HCT116 (cell line): ENCODE measurements at places on chromosomes 11 and 22.

DNA sequence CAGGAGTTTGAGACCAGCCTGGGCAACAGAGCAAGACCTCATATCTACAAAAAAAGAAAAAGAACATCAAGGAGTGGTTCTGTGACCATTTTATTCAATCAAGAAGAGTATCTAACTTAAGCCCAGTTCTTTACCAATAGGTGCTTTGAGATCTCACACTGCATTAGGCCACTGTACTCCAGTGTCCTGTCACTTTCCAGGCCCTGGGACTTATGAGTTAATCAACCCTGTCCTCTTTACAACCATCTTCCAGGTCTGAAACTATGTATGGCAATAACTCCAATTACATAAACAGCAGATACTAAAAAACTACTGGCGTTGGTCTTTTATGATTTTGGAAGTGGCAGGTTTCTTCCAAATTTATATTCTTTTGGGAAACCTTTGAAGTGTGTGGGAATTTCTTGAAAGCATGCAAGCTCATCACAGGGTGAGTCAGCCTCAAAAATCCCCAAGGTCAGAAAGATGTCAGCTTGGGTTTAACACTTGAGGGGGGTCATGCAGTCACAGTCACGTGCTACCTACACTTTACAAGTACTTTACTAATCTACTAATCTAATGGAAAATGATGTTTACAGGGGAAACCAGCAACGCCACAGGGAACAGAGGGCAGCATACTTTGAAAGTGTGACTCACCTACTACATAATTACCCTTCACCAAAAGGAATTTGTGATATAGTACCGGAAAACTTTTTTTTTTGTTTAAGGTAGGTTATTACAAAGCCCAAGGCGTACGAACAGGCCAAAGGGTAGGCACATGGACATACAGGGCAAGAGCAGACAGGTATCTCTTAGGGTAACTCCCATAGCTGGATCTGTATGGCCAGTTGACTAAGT is 15.6 kb downstream of the PISD start:
- peaks cover 6% of the 10 kb centered on the region; the same call in 1 of the 2 replicates for H3K36me3 ChIP-seq
- DNase-seq, result peak; percentile 91
- H3K27me3 ChIP-seq, result no peaks in the 10 kb centered on the region
- peaks cover 38% of the 10 kb centered on the region for H3K4me1 ChIP-seq
- peak overlapping the region; percentile 12; the same call in 1 of the 2 replicates for H3K4me3 ChIP-seq

DNA sequence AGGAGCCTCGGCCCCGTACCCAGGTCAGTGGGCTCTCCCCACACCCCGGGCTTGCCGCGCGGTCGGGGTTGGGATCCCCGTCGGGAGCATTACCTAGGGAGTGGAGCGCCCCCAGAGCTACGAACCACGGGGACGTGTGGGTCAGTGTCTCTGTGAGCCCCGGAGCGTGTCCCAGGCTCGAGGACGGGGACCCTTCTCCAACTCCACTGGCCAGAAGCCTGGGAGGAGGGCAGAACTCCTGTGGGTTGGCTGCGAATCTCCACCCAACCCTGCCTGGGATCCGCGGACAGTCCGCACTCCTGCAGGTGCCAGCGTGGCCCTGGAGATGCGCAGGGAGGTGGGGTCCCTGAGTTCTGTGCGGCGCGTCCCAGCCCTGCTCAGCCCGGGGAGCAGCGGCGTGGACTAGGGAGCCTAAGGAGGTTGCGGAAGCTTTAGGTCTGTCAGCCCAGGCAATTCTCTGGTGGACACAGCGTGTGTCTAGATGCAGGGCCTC is 346 bp downstream of the PPFIBP2 start:
- peak overlapping the region; percentile 63; the same call in 1 of the 2 replicates for H3K27ac ChIP-seq
- no peaks in the 10 kb centered on the region for H3K36me3 ChIP-seq

GRCh38 chr11:27373392-27373791 is 10.4 kb upstream of the CCDC34 start:
- no peak overlapping the region for H3K27ac ChIP-seq
- no peaks in the 10 kb centered on the region for H3K36me3 ChIP-seq
- no peak for DNase-seq
- no peak overlapping the region for H3K4me3 ChIP-seq

GRCh38 chr11:78202733-78203167 is 14.0 kb downstream of the USP35 start:
- no peaks in the 10 kb centered on the region for H3K4me1 ChIP-seq
- DNase-seq, result no peak
- H3K4me3 ChIP-seq, result no peak overlapping the region
- H3K27me3 ChIP-seq, result no peaks in the 10 kb centered on the region
- no peaks in the 10 kb centered on the region for H3K36me3 ChIP-seq
- no peak overlapping the region for H3K27ac ChIP-seq

- DNase-seq, result no peak
- no peaks in the 10 kb centered on the region for H3K4me1 ChIP-seq
- H3K27me3 ChIP-seq, result peaks cover 26% of the 10 kb centered on the region
- H3K4me3 ChIP-seq, result no peak overlapping the region
Measured at GRCh38 chr11:15783619-15784018, 572.7 kb downstream of the SOX6 start.

GRCh38 chr22:32951807-32952153 is 106.4 kb downstream of the SYN3 start:
- H3K36me3 ChIP-seq, result no peaks in the 10 kb centered on the region
- no peak overlapping the region for H3K4me3 ChIP-seq
- H3K4me1 ChIP-seq, result no peaks in the 10 kb centered on the region
- H3K27ac ChIP-seq, result no peak overlapping the region

GRCh38 chr11:106304274-106304673 is 226.8 kb downstream of the AASDHPPT start:
- no peak overlapping the region for H3K27ac ChIP-seq
- no peaks in the 10 kb centered on the region for H3K4me1 ChIP-seq
- no peak overlapping the region for H3K4me3 ChIP-seq
- no peaks in the 10 kb centered on the region for H3K36me3 ChIP-seq

DNA sequence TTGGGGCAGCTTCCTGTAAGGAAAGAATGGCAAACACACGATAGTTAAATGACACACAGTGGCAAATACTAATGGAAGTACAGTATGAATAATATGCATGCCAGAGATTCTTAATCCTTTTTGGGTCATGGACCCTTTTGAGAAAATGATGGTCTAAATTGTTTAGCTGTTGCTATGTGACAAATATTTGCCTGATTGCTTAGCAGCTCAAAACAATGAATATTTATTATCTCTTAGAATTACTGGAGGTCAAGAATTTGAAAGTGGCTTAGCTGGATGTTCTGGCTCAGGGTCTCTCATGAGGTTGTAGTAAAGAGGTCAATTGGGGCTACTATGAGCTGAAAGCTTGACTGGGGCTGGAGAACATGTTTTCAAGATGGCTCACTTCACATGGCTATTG is 69.7 kb downstream of the FANCF start:
- no peak overlapping the region for H3K4me3 ChIP-seq
- no peak overlapping the region for H3K27ac ChIP-seq
- H3K36me3 ChIP-seq, result no peaks in the 10 kb centered on the region
- no peak for DNase-seq

DNA sequence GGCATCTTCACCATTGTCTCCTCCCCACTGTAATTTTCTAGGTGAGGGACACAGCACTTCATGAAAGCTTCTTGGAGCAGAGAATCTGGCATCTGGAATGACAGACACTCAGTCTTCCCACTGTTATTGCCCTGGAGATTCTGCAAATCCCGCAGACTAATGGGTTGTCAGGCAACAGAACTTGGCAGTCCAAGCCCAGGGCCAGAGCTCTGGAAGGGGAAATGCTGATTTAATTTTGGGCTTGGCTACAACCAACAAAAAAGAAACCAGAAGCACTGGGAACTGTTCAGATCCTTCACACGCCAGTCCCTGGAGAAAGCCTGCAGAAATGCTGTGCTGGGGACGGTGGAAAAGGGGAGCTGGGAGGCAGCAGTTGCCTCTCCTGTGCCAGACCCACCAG is 71.5 kb upstream of the BID start:
- DNase-seq, result no peak
- no peak overlapping the region for H3K27ac ChIP-seq
- H3K36me3 ChIP-seq, result no peaks in the 10 kb centered on the region; the same call in 1 of the 2 replicates
- no peaks in the 10 kb centered on the region for H3K27me3 ChIP-seq

GRCh38 chr11:15536438-15536837 is 421.7 kb downstream of the INSC start:
- H3K36me3 ChIP-seq, result no peaks in the 10 kb centered on the region
- H3K27ac ChIP-seq, result no peak overlapping the region
- no peaks in the 10 kb centered on the region for H3K27me3 ChIP-seq

DNA sequence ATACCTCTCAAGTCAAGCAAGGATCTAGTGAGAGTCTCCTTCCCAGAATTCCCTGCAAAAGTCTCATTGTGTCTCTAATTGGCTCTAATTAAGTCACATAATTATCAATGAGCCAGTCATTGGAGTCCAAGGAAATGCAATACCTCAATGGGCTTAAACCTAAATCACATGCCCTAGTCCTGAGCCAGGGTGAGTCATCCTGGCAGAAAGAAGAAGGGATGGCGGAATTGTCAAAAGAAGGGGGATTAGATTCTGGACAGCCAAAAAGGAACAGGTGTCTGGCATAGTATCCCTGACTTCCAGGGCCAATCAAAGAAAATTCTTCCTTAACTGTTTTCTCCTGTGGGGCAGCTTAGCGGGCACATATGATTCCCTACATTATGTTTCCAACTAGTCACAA is 25.1 kb upstream of the LDLRAD3 start:
- no peaks in the 10 kb centered on the region for H3K4me1 ChIP-seq
- H3K27ac ChIP-seq, result no peak overlapping the region
- 0 out of 2 replicates have a peak, but pooled peaks cover 13% of the 10 kb centered on the region for H3K27me3 ChIP-seq

DNA sequence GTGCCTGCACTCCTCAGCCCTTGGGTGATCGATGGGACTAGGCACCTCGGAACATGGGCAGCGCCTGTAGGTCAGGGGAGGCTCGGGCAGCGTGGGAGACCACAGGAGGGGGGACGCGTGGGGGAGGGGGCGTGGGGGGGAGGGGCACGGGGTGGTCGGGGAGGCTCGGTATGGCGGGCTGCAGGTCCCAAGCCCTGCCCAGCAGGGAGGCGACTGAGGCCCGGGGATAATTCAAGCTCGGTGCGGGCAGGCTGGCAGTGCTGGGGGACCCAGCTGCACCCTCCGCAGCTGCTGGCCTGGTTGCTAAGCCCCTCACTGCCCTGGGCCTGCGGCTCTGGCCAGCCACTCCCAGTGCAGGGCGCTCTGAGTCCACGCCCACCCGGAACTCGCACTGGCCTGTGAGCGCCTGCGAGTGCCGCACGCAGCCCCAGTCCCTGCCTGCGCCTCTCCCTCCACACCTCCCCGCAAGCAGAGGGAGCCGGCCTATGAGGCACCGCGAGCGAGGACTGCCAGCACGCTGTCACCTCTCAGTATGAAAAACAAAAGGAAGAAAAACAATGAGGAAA is 1698.3 kb upstream of the RAG2 start:
- no peak for DNase-seq
- H3K4me1 ChIP-seq, result no peaks in the 10 kb centered on the region
- H3K27me3 ChIP-seq, result no peaks in the 10 kb centered on the region
- H3K4me3 ChIP-seq, result no peak overlapping the region

- no peak overlapping the region for H3K27ac ChIP-seq
- no peak for DNase-seq
- H3K4me1 ChIP-seq, result no peaks in the 10 kb centered on the region
- no peak overlapping the region for H3K4me3 ChIP-seq
- peaks cover 58% of the 10 kb centered on the region for H3K27me3 ChIP-seq
Measured at GRCh38 chr11:134118006-134118405, 49.1 kb downstream of the JAM3 start.

DNA sequence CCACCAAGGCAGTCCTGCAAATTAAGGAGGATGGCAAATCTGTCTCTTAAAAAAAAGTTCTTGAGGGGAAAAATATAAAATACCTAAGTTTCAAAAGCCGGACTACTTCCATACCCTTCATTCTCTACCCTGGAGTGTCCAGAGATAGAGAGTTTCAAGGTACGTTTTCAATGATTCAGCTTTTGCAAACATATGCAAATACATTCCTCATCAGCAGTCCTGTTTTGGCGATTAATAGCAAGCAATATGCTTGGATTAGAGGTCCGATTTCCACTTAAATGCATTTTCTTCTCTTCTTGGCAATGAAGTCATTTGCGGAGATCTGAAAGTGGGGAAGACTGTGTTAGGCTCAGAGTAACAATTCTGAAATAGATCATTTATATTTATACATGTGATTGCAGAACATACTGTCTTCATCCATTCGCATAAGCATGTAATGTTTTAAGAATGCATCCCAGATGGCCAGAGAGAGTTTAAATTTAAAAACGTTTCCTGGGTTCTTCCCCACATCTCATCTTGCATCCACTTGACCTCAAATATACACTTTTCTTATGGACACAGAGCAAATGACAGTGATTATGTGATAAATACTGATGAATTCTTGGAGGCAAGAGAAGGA is 13.8 kb upstream of the TFIP11 start:
- H3K36me3 ChIP-seq, result peaks cover 2% of the 10 kb centered on the region; the same call in 1 of the 2 replicates
- H3K27ac ChIP-seq, result no peak overlapping the region
- no peaks in the 10 kb centered on the region for H3K4me1 ChIP-seq
- H3K27me3 ChIP-seq, result no peaks in the 10 kb centered on the region

DNA sequence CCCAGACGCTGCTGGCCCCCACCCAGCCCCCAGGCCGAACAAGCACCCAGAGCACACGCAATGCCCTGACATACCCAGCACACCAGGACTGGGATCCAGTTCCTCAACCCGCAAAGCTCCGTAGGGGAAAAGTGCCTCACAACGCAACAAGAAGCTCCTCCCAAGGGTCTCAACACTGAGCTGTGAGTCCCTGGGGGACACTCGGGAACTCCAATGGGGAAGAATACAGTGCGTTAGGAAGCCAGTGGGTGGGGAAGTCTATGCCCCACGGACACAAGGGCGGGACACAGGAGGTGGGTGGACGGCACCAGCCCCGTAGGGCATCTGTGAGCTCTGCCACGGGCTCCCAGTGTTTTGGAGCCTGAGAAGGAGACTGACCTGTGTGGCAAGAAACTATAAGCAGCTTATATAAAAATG is 1.6 kb downstream of the DEAF1 start:
- H3K27me3 ChIP-seq, result no peaks in the 10 kb centered on the region
- peaks cover 8% of the 10 kb centered on the region for H3K4me1 ChIP-seq
- DNase-seq, result no peak
- no peak overlapping the region for H3K27ac ChIP-seq
- H3K4me3 ChIP-seq, result no peak overlapping the region; the same call in 1 of the 2 replicates
- peaks cover 4% of the 10 kb centered on the region; the same call in 1 of the 2 replicates for H3K36me3 ChIP-seq

DNA sequence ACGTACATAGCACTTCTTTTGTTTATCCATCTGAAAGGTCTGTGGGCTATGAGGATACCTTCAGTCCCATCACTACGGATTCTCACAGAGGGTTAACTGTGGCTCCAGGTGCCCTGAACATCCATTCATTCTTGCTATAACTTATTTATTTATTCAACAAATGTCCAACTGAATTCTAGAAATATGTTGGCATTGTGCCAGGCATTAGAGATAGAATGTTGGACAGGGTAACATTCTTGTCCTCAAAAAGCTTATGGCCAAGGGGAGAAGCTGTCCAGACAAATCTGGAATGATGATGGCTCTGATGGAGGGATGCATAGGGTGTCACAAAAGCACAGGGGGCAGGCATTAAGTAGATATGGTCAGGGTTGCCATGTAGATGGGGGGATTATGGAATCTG is 8.4 kb downstream of the OLFML1 start:
- H3K27ac ChIP-seq, result no peak overlapping the region
- no peaks in the 10 kb centered on the region for H3K36me3 ChIP-seq
- no peak for DNase-seq

- DNase-seq, result peak; percentile 32
- no peaks in the 10 kb centered on the region for H3K36me3 ChIP-seq
- H3K27me3 ChIP-seq, result peaks cover 7% of the 10 kb centered on the region; the same call in 1 of the 2 replicates
- no peak overlapping the region for H3K27ac ChIP-seq
Measured at GRCh38 chr11:116605543-116606459, 167.0 kb downstream of the BUD13 start.
